ENCODE measurements at places on chromosomes 7 and 10. TPM values are rescaled to one million over a fixed set of nuclear protein-coding genes. Genes with fewer than 3 reads are reported as not detected.

DNA sequence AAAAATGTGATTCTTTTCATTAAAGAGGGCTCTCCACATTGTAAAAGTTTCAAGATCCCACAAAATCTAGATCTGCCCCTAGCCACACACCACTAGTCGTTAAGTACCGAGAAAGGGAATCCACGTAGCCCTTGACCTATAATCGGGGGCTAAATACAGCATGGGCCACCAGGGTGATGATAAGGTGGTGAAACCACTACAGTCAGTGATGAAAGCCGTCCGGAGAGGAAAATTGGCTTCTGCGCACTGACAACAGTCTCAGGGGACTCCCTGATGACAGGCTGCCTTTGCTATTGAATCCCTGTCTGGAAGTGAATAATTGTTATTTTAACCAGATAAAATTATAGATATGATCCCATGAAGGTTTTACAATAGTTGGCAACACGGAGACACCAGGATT is 4.6 kb downstream of the TECTB start:
- DNase-seq = no peak

DNA sequence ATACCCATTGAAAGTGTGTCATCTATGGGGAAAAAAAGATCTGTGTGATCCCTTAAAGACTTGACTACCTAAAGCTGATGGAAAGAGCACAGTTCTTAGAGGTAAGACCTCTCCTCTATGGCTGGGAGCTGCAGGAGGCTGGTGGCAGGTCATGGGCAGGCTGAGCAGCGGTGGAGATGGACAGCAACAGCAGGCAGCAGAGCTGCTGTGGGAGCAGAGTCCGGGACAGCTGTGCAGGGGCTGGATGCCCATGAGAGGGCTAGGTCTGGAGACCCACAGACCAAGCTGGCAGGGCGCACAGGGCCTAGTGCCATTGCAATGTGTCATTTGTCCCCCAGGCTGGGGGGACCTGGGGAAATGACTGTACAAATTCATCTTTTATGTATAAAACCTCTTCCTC is 13.4 kb upstream of the EPHA1 start:
- no peak for DNase-seq

GRCh38 chr10:68333058-68333395 is 299 bp upstream of the PBLD start:
- DNase-seq = no peak

Gene ABCB1
- total RNA-seq = 13.2 TPM

Gene TMEM26
- total RNA-seq = 0.38 TPM

GRCh38 chr10:58514111-58514770 is 1.6 kb downstream of the BICC1 start:
- DNase-seq = no peak

Gene CPED1
- 88.8 TPM for total RNA-seq

Gene INPP5A
- total RNA-seq = 35.3 TPM

Gene TRIL
- total RNA-seq = 1.4 TPM
